ENCODE measurements at places on chromosomes 1 and 21.
A peak's percentile ranks its signal among the peaks of the same experiment; 100 is the strongest.

DNA sequence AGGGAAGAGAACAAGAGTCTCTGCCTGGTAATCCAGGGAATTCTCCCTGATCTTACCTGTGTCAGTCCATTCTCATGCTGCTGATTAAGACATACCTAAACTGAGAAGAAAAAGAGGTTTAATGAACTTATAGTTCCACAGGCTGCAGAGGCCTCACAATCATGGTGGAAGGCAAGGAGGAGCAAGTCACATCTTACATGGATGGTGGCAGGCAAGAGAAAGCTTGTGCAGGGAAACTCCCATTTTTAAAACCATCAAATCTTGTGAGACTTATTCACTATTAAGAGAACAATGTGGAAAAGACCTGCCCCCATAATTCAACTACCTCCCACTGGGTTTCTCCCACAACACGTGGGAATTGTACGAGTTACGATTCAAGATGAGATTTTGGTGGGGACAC, 34.2 kb upstream of the LRRC8B start:
- DNase-seq, result no peak

DNA sequence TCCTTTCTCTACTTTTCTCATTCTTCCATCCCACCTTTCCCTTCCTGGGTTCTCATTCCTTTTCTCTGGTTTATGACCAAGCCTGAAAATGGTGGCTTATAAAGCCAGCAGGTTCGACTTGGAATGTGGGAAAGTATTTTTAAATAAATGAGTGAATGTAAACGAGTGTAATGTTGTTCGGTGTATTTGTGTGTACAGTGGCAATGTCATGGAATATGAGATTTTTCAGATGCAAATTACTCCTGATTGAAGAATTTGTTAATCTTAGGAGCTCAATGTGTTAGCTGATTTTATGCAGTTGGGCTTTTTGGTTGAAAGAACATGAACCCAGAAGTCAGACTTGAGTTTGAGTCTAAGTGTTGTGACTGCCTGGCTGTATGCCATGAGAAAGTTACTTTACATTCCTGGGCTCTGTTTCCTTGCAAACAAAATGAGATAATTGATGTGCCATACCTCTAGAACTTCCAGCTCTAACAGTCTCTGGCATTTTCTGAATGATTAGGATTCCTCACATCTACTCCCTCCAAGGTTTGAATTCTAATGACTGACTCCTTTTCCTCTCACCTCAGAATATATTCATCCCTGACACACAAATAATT, 6.6 kb downstream of the SGIP1 start:
- DNase-seq, result no peak

DNA sequence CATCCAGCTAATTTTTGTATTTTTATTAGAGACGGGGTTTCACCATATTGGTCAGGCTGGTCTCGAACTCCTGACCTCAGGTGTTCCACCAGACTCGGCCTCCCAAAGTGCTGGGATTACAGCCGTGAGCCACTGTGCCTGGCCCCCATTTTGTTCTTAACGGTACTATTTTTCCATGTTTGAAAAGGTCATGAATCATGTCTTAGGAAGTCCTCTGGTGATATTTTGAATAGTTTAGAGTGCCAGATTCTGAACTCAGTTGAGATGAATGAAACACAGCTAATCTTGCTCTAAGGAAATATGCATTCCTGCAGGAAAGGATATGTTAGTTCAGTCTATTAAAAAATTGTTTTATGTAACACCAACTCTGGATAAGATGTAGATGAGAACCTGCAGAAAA, 62.6 kb upstream of the ATP2B4 start:
- DNase-seq, result no peak

DNA sequence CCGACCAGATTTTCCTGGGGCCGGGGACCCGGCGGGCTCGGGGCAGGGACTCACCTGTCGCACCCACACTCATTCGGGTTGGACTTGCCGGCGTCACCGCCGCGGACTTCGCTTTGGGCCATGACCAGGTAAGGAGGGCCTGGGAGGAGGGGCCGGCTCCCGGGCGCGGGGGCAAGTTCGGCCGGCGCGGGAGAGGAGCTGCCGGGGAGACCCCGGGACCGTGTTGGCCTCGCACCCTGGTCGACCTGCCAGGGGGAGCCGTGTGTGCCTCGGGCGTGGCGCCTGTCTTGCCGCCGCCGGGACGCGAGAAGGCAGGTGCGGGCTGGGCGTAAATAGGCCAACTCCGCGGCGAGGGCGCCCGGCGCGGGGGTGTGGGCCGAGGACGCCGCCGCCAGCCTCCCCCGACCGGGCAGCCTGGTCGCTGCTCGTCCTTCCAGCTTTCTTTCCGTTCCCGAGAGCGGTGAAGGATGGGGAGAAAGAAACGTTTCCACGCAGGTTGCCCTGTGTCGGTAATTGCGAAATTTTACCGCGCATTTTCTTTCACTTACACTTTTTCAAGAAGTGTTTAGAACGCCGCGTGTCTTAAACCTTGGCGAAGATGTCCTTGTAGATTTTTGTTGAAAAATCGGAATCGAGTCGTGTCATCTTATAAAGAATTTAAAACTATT, 558 bp downstream of the USP1 start:
- DNase-seq, result no peak

- no peak for DNase-seq
Measured at GRCh38 chr1:246005067-246005466, 502.0 kb downstream of the SMYD3 start.

- no peak for DNase-seq
Measured at GRCh38 chr1:156090138-156090839, 8.0 kb upstream of the MEX3A start.

- no peak for DNase-seq
Measured at GRCh38 chr1:172359491-172359999, 60.9 kb upstream of the C1orf105 start.

GRCh38 chr1:6269296-6269695, 8.4 kb upstream of the GPR153 start:
- DNase-seq, result no peak

GRCh38 chr1:42172381-42173133, 8.0 kb upstream of the GUCA2A start:
- no peak for DNase-seq

DNA sequence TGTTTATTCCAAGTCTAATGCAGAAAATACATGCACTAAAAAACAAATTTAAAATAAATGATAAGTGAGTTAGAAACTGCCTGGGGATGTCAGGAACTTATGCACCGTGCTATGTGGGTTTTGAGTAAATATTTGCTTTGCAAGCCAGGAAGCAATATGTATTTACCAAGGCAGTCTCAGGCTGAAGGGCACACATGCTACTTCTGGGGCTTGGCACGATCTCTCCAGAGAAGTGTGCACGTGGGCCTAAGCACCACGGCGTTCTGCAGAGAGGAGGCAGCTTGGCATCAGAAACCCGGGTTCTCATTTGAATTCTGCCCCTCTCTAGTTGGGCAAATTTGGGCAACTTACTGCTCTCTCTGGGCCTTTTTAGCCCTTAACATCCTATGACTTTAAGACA, 72.6 kb upstream of the ROR1 start:
- no peak for DNase-seq

GRCh38 chr1:204448344-204448964, 36.8 kb upstream of the PPP1R15B start:
- DNase-seq, result no peak

- DNase-seq, result no peak
Measured at GRCh38 chr1:2148691-2149090, 45.9 kb downstream of the FAAP20 start.

DNA sequence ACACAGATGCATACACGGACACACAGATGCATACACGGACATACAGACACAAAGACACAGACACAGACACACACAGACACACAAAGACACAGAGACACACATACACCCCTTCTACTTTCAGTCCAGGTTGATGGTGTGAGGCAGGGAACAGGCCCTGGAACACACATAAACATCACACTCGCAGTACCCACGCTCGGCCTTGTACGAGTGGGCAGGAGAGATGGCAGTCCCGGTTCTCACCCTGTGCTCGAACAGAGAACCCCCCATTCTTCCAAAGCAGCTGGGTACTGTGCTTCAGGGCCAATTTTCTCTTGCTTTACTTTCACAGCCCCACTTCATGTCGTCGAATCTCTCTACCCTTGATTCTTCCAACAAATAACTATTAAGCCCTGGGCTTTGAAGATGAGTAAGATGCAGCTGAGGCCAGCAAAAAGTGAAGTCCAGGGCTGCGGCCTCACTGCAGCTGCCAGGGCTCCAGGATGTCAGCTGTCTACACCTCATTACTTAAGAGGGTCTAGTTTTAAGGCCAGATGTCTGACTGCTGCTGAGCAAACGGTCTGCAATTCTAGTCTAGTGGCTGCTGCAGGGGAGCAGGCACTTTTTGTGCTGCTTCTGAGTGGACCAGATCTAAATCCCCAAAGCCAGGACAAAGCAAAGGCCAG, 90.1 kb downstream of the PGBD5 start:
- no peak for DNase-seq

DNA sequence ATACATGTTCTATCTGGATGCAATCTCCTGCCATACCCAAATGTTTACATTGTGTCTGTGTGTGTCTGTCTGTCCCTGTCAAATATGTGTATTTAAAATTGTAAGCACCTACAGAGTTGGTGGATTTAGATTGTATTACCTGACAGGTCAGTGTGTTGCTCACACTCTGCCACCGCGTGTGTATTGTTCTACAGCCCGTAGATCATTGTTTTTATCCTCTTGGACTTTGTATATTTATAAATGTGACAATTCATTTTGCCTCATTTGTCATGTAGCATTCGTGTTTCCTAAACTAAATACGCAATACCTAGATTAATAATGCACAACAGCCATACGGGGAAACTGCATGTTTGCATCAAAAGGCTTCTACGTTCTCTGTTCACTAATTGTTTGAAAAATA, 634 bp downstream of the ALG14 start:
- DNase-seq, result no peak

GRCh38 chr1:41432481-41433280, 51.8 kb downstream of the EDN2 start:
- DNase-seq, result peak; percentile 41

GRCh38 chr1:21503706-21504377, 5.4 kb upstream of the ALPL start:
- no peak for DNase-seq

- DNase-seq, result no peak
Measured at GRCh38 chr1:157033357-157033876, 12.1 kb downstream of the ARHGEF11 start.

- no peak for DNase-seq
Measured at GRCh38 chr1:184359909-184360308, 26.9 kb upstream of the C1orf21 start.

DNA sequence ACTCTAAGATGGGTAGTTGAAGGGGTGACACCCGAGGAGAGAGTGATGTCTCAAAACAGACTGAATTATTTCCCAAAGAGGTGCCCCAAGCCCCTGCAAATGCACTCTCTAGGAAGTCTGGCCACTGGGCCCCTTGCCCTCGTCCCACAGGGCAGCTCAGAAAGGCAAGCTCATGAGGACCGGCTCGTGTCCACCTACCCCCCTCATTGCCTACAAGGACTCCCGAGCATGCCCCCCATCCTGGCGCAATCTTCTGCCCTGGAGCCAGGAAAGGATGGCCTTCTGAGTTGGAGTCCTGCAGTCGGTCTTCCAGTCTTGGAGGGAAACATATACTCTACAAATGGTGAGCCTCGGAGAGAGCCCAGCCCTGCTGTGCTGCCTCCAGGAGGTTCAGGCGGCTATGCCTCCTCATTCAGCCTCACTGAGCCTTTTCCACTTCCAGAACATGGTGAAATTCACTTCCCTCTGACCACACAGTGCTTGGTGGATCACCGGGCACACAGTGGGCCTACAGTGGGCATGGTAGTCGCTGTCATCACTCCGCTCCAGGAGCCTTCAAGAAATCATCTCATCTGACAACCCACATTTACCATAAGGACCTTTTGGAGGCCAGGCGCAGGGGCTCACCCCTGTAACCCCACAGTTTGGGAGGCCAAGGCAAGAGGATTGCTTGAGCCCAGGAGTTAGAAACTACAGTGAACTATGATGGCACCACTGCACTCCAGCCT, 5.8 kb upstream of the WNT3A start:
- no peak for DNase-seq

DNA sequence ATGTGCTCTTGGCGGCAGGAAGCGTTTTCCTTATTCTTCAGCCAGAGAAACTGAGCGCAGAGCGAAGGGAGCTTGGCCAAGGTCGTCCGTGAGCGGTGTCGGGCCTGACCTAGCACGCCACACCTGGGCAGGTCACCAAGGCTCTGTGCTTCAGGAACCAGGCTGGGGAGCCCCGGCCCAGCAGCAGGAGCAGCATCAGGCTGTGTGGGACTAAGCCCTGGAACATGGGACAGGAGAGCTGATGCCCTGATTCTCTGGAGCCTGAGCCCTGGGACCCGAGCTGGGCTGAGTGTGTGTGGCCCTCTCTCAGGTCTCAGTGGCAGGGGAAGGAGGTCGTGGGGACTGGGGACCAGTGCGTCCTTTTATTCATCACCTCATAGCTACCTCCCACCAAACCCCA, 65.2 kb upstream of the ABCG1 start:
- no peak for DNase-seq

DNA sequence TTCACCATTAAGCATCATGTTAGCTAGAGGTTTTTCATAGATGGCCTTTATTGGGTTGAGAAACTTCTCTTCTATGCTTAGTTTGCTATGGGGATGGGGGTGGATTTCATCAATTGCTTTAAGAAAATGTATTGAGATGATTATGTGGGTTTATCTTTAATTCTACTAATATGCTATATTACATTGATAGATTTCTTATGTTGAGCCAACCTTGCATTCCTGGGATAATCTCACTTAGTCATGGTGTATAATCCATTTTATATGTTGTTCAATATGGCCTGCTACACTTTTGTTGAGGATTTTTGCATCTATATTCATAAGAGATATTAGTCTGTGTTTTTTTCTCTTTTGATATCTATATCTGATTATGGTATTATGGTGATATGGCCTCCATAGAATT, 70.7 kb downstream of the MAP3K7CL start:
- DNase-seq, result no peak

GRCh38 chr1:102047724-102048123, 51.0 kb upstream of the OLFM3 start:
- no peak for DNase-seq

- DNase-seq, result no peak
Measured at GRCh38 chr1:214953901-214954616, 128.5 kb upstream of the KCNK2 start.

GRCh38 chr21:37660709-37661108, 255.5 kb downstream of the KCNJ6 start:
- DNase-seq, result no peak

DNA sequence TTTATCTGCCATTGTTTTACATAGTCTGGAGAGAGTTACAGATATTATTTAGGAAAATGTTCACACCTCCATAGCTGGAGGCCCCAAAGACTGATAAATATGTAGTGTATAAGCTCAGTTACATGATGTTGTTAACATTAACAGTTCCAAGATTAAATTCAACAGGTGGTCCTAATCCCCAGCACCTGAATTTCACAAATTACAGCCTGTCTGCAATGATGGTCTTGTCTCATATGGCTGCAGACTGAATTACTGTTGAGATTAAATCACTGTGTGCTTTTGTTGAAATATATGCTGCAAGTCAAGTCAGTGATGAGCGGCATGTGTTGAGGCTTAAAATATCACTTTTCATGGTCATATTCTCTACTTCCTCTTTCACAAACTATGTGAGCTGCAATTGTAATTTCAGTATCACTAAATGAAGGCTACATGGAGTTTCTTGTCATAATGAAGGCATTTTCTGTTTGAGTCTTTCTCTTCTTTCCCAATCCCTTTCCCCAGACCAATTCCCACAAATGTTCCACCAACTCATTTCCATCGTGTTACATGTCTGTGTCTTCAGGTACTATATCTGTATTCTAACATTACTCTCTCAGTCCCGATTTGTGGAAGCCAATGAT, 4.2 kb downstream of the ST6GALNAC5 start:
- no peak for DNase-seq
